Activated T-helper 2 cell treated with anti-CD3 and anti-CD28 coated beads, Interferon-gamma antibody, Interleukin-2, Interleukin-4, amounts not matched to agents 10 μg/mL and 5 μg/mL and 100 μg/mL, durations not matched to agents 14 hours and 24 hours and 36 hours (primary cell): ENCODE measurements at places on chromosomes 5 and 9.

- no peak overlapping the region for H3K27ac ChIP-seq
- H3K4me1 ChIP-seq = no peaks in the 10 kb centered on the region
- no peak for DNase-seq
- H3K4me3 ChIP-seq = no peak overlapping the region
These were observed 97.8 kb downstream of the CMYA5 start for GRCh38 chr5:79787448-79787847.

GRCh38 chr9:32884482-32884881 lies 101.1 kb downstream of the TMEM215 start:
- no peak for DNase-seq
- no peak overlapping the region for H3K4me3 ChIP-seq
- no peaks in the 10 kb centered on the region for H3K36me3 ChIP-seq
- H3K4me1 ChIP-seq = no peaks in the 10 kb centered on the region

- H3K27ac ChIP-seq = no peak overlapping the region
- no peaks in the 10 kb centered on the region for H3K4me1 ChIP-seq
- no peaks in the 10 kb centered on the region for H3K36me3 ChIP-seq
- H3K27me3 ChIP-seq = peaks cover 13% of the 10 kb centered on the region
- DNase-seq = no peak
These were observed 328.2 kb downstream of the SH3GL2 start for GRCh38 chr9:17906841-17907778.

- DNase-seq = no peak
- H3K4me1 ChIP-seq = peaks cover 33% of the 10 kb centered on the region
- H3K27me3 ChIP-seq = no peaks in the 10 kb centered on the region
- no peak overlapping the region for H3K27ac ChIP-seq
These were observed 1.4 kb downstream of the SLC26A2 start for GRCh38 chr5:149961957-149962409.

DNA sequence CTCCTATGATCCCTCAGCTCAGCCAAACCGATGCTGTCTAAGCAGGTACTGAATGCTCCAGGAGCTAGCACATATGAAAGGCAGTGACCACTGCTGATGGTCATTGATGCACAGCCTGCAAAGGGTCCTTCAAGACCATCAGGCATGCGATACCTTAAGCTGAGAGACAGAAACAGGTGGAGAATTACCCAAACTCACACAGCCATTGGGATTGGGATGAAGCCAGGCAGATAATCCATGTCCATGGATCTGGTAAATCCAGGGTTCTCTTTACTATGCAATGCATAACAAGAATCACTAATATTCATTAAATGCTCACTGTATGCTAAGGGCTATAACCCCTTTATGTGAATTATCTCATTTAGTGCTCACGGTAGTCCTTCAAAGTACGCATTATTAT lies 36.2 kb downstream of the RAPGEF1 start:
- H3K27ac ChIP-seq = no peak overlapping the region
- H3K4me3 ChIP-seq = no peak overlapping the region
- no peaks in the 10 kb centered on the region for H3K27me3 ChIP-seq
- peaks cover 70% of the 10 kb centered on the region for H3K4me1 ChIP-seq

DNA sequence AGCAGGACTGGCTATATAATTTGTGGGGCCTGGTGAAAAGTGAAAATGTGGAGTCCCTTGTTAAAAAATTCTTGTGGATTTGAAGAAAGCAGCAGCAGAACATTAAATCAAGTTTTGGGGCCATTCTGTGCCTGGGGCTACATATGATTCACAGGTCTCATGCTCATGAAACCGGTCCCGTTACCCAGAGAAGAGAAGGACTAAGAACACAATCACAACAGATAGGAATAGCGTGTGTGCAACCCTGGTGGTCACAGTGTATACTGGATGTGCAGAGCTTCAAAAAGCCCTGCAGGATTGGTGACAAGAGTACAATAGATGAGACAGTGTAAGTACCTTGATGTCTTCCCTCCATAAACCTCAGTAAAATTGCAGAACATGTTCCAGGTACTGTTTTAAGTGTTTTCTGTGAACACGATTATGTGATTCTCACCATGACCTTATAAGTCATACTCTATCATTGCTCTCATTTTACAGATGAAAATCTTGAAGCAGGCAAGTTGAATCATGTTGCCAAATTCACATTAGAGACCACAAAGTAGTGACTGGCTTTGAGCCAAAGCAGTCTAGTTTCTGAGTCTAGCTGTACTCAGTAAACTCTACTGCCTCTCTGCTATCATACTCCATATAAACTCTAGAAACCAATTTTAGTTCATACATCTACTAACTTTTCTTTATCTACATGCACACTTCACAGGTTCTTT lies 636.5 kb downstream of the TAF11L14 start:
- no peak overlapping the region for H3K4me3 ChIP-seq
- no peaks in the 10 kb centered on the region for H3K36me3 ChIP-seq
- no peaks in the 10 kb centered on the region for H3K4me1 ChIP-seq
- H3K27me3 ChIP-seq = no peaks in the 10 kb centered on the region
- no peak for DNase-seq
- no peak overlapping the region for H3K27ac ChIP-seq

DNA sequence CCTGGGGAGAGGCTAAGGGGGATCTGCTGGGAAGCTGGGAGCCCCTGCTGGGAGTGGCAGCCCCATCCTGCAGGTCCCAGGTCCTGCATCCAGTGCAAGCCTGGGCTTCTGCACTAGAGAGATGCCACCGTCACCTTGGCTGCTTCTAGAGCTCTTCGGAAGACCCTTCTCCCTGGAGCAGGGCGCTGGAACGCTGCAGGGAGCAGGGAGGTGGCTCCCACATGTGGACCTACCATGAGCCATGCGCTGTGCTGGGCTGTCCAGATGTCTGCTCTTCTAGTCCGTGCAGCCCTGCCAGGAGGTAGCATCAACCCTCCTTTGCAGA lies 90.9 kb upstream of the PHYKPL start:
- no peak for DNase-seq
- no peaks in the 10 kb centered on the region for H3K4me1 ChIP-seq

DNA sequence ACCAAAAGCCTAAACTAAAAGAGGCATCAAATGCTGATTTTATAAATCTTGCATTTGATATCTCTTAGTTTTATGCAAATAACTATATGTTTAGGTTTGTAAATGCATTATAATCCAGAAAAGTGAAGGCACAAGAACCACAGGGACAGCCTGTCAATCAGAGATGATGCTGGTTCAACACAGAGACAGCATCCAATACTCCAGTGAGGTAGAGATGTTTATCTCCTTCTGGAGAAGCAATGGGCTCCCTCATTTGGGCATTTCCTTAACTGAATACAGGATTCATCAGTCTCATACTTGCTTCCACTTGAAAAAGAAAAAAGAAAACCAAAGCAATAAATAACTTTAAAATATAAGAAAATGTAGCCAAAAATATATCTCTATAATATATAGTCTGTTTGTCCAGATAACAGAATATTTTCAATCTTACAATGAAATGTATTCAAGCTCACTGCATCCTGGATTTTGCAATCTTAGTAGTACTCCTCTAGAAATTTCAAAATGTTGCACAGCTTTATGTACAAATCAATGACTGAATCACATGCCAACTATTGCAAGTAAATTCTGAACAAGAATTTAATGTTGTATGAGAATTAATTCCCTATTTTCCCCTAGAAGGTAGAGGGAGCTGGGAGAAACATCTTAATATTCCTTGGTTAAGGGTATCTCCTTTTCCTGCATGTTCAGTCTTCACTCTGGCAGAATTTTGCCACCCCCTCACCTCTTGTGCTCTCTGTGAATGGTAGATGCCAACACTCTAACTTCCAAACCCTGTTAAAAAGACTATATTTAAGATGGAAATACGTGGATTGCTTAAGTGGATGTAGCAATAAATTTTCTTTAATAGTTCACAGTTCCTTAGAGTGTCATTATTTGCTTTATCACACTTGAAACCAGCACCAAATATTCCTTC lies 191.1 kb upstream of the GAS1 start:
- H3K4me3 ChIP-seq = no peak overlapping the region
- no peaks in the 10 kb centered on the region for H3K36me3 ChIP-seq
- no peak for DNase-seq
- no peaks in the 10 kb centered on the region for H3K27me3 ChIP-seq

DNA sequence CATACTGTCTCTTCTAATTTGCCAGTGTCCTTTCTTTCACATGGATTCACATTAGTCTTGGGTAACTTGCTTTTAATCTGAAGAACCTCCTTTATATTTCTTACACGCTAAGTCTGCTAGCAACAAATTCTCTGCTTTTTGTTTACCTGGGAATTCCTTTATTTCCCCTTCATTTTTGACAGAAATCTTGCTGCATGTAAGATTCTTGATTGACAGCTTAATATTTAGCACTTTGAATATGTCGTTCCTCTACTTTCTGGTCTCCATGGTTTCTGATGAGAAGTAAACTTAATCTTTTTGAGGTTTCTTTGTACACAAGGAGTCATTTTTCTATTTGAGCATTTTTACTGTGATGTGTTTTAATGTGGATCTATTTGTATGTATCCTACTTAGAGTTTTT lies 6.2 kb upstream of the PTPDC1 start:
- DNase-seq = no peak
- H3K4me3 ChIP-seq = no peak overlapping the region
- H3K27ac ChIP-seq = no peak overlapping the region
- peaks cover 12% of the 10 kb centered on the region for H3K4me1 ChIP-seq
- H3K27me3 ChIP-seq = no peaks in the 10 kb centered on the region
